Regular cardiac myocyte (primary cell): ENCODE measurements at places on chromosomes 2 and 18. TPM values are rescaled to one million over a fixed set of nuclear protein-coding genes. Genes with fewer than 3 reads are reported as not detected.

ERMN gene
- total RNA-seq, result 0.19 and 0.28 TPM in 2 replicates

LYPD1 gene
- total RNA-seq, result 32.1 and 117 TPM in 2 replicates

PPP1R1C gene
- 0.77 and 1.1 TPM in 2 replicates for total RNA-seq

GDF7 gene
- total RNA-seq, result under 0.01 and 0.28 TPM in 2 replicates

TBR1 gene
- under 0.01 TPM in 1 of 2 replicates, not detected in the other for total RNA-seq

ZSCAN30 gene
- 13.8 and 25.9 TPM in 2 replicates for total RNA-seq

WNT10A gene
- under 0.01 and 0.19 TPM in 2 replicates for total RNA-seq

PPIL3 gene
- total RNA-seq, result 49.0 and 56.0 TPM in 2 replicates

PLA2R1 gene
- 4.2 and 17.2 TPM in 2 replicates for total RNA-seq

TM4SF20 gene
- under 0.01 and 0.28 TPM in 2 replicates for total RNA-seq

STPG4 gene
- total RNA-seq, result under 0.01 and 0.56 TPM in 2 replicates

DNAJB2 gene
- total RNA-seq, result 21.7 and 47.6 TPM in 2 replicates
